ENCODE measurements at places on chromosomes 16 and 17.

GRCh38 chr16:79609861-79610260 lies 9.3 kb upstream of the MAF start:
- DNase-seq: no peak

DNA sequence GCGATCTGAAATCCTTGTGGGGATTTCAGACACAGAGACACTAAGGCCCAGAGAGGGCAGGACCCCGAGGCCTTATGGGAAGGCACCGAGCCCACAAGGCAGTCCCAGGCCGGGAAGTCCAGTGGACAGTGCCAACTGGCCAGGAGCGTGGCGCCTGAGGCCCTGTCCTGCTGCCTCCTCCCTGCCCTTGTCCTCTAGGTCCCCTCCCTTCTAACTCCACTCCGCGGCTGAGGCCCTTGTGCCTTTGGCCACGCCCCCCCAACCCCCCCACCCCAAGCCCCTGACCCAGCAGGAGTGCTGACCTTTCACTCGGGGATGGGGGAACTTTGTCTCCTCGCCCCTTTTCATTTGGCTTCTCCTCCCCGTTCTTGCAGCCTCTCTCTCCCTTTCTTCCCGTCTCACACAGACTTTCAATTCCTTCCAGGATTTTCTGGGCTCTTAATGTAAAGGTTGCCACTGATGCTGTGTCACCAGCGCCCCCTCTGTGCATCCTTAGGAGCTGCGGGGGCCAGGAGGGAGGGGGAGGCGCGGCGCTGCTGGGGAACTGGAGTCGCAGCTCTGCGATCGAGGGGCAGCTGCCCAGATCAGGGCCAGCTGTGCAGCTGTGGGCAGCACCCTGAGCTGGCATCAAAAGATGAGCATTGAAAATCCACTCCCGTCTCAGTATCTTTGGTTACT lies 29.1 kb downstream of the CRHR1 start:
- DNase-seq: peak; percentile 75

DNA sequence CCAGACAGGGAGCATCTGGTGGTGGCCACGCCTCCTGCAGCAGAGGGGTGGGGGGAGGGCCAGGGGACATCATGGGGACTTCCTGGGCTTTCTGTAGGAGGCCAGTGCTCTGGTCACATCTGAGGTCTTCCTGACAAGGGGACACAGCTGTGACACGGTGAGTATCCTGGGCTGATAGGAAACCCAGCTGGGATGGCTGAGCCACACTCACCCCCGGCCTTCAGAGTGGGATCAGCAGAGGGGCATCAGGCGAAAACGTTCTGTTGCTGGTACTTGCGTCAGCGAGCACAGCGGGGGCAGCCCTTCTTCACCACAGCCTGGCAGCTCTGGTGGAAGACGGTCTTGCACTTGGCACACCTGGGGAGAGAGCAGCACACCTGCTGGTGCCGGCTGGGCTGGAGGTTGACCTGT lies 122.9 kb upstream of the SMURF2 start:
- no peak for DNase-seq

GRCh38 chr17:74862108-74862901 lies 2.6 kb upstream of the GRIN2C start:
- peak; percentile 79 for DNase-seq

- DNase-seq: peak; percentile 59
These were observed at the start of gene SGSM2 for GRCh38 chr17:2336852-2337543. Gene SGSM2, plus strand, starts transcription at chr17:2337501. Its CDS starts 188 bp downstream, at chr17:2337689.

- DNase-seq: peak; percentile 58
These were observed 140.6 kb downstream of the CDK5R1 start for GRCh38 chr17:32627239-32627996.

- DNase-seq: no peak
These were observed 4.8 kb upstream of the PPP1R9B start for GRCh38 chr17:50155115-50155819.

- DNase-seq: no peak
These were observed 15.1 kb downstream of the MAP3K14 start for GRCh38 chr17:45301674-45302073.

DNA sequence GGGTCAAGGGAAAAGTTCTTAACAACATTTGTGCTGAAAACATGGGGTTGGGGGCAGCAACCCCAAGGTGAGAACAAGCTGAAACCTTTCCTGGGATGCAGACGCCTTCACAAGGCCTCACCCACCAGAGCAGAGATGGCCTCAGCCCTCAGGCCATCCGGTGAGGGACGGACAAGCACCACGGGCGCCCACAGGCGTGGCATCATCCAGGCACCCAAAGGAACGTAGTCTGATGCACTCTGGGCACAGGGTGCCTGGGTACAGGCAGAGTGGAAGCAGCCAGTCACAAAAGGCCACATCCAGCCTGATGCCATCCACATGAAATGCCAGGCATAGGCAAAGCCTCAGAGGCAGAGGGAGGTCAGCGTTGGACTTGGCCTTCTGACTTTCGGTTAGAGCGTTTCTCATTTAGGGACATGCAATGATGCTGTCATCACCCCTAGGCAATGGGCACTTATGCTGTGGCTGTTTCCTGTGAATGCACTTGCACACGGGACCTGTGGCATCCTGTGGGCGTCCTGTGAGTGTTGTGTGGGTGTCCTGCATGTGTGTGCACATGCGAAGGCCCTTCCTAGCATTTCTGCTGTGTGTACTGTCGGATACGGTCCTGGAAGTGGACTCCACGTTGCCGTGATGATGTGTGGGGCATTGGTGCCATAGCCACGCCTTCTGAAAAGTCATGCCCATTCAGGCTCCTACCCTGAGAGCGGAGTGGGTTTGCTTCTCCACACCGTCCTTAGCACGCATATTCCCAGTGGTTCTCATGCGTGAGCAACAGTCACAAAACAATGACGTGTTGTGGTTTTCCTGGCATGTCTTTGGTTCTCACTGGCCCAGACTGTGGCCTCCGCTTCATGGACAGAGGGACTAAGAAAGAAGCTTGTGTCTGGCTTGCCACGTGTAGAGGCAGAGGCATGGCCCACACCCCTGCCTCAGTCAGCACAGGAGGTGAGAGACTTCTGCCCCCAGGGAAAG lies 52.7 kb upstream of the ZNF469 start:
- no peak for DNase-seq
